ENCODE measurements at places on chromosomes 4 and X.

DNA sequence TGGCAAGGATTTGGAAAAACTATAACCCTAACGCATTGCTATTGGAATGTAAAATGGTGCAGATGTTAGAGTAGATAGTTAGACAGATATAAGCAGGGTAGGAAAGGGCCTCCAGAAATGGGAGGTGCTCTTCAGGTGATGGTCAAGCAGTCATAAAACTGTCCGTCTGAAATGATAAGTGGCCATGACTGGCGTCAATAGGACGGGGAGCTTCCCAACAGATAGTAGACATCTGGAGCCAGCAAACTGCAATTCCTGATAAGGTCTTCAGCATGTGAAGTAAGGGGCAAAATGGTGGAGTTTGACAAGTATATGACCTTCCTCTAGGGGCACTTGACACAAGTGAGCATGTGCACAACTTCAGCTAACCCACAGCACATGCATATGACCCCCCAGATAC, 250.4 kb downstream of the MAGEB5 start:
- no peak for DNase-seq

DNA sequence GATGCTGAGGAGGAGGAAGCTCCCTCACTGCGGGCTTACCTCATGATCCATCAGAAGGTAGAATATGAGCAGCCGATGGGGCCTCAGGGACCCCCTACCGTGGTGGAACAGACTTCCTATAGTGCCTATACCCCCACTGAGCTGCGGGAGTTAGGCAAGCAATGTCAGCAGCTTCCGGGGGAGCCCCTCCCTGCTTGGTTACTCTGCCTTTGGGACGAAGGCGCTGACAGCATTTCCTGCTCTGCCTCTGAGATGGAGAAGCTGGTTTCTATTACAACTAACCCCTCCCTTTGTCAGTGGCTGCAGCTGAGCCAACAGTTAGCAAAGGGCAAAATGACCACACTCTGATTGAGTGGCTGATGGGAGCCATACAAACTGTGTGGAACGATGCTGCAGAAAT, 430.7 kb downstream of the IDS start:
- DNase-seq, result no peak

DNA sequence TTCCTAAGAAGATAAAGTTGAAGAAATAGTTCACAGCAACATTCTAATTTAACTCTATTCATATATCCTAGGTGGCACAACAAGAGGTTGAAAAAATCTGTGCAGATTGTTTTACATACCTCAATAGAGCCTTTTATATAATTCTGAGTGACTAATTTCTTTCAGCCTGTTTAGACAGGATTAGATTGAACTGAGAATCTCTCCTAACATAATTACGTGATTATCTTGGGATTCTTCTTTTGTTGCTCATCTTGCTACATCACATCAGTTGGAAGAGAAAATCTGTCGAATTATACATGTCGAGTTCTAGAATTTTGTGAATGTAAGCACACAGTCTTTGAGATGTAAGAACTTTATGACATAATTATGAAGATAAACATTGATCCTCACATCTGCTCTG, 1873.7 kb upstream of the IGFBP7 start:
- DNase-seq, result no peak

DNA sequence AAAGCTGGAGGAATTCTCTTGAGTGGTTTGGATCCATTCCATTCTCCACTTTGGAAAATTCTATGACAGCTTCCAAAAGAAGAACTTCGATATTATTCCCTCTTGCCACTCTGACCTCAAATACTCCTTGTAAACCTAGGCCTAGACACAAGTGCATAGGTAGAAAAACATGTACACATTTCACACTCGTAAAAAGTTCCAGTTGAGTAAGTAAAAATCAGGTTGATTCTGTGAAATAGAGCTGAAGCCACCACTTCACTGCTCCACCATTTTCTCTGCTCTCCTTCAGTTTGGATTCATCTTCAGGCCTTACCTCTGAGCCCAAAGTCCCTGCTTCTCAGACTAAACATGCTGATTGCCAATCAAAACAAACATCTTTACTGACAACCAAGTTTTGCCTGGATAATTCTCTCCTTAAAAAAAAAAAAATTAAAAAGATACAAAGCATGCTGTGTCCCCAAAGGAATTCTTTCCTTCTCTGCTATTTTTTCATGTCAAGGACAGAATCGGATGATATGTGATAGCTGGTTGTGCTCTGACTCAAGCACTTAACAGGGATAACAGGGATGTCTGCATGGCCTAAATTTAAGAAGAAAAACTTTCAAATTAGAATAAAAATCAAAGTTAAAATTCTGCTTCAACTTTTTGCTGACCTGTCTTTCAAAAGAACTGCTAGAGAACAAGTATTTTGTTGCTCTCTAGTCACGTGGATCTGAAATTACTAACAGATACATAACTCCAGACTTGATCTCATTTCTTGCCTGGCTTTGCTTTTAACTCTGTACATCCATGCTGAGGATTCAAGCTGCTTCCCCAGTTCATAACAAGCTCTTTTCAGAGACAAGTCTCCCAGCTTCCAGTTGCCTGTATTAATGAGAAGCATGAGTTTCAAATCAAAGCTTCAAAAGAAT, 420.9 kb upstream of the INTU start:
- no peak for DNase-seq

DNA sequence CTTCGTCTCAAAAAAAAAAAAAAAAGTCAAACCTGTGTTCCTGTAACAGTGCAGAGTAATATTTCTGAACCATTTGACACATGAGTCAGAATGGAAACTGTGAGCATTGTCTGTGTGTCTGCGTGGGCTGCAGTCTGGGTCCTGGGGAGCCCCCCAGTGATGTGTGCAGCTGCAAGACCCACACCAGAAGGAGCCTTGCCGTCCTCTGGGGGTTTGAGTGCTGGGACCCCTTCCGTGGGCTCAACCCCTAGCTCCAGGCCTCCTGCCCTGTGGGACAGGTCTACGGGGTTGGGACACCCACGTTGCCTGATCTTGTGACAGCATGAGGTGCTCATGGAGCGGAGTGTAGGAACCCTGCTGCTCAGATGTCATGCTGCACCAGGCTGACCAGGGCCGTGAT, 43.7 kb downstream of the DDX3X start:
- DNase-seq, result no peak

DNA sequence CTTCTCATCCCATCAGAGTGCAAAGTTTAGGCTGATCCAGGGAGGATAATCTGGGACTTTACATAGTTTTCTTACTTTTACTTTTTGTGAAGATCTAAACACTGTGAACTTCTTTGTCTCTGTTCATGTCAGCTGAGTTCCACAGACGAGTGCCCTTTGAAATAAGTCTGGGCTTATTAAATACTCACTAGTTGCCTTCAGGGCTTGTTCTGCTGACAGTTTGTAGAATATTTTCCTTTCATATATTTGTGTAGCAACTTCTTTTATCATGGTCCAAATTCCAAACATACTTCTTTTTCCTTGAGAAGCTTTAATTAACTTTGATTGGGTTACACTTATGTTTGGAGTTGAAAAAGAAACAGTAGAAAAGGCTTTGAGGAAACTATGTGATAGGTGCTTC, 109.6 kb downstream of the SH2D1A start:
- no peak for DNase-seq

GRCh38 chr4:131584587-131584986, 1564.5 kb upstream of the PCDH10 start:
- DNase-seq, result no peak

- no peak for DNase-seq
Measured at GRCh38 chr4:150540959-150541360, 41.0 kb upstream of the MAB21L2 start.

GRCh38 chrX:23403849-23404248, 69.2 kb downstream of the PTCHD1 start:
- DNase-seq, result no peak

DNA sequence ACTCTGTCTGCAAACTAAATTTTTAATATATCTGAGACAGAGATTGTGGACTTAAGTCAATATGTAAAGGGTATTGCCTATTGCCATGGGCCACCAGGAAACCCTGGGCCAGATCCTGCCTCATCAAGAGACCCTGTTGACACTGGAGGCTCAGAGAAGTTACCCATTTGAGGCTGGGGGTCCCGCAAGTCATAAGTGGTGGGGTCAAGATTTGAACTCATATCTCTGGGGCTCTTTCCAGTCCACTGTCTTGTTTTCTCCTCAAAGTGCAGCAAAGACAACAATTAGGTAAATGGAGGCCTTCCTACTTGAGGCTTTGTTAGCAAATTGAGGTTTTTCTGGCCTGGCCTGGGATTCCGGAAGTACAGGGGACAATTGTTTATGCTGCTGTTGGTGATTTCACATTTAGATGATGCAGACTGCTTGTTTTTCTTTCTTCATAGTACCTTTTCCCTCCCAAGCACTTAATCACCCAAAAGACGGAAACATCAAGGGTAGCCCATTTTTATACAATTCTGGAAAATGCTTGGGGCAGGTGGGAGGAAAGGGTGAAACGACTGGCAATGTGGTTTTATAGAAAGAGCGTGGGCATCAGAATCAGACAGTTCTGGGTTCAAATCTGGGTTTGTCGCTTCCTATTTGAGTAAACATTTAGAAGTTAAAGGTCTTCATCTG, 160.0 kb downstream of the SMIM20 start:
- no peak for DNase-seq

GRCh38 chr4:174626342-174627008, 104.2 kb upstream of the HPGD start:
- DNase-seq, result no peak

- no peak for DNase-seq
Measured at GRCh38 chr4:98586962-98587354, 71.5 kb downstream of the TSPAN5 start.

GRCh38 chr4:38319456-38320342, 344.3 kb upstream of the KLF3 start:
- DNase-seq, result peak; percentile 59

DNA sequence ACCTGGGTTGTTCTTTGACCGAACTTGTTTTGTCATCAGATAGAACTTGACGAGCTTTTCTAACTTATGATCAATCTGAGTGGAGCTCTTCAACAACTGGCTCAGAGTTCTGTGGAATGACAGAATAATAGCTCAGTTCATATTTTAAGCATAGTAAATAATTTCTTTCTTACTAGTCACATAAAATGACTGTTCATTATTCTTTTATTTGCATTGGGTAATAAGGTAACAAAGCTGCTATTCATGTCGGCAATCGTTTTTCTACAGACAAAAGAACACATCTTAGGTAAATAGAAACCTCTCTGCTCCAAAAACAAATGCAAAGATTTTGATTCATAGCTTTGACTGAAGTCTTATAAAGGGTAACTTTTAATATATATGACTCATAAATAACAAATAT, 57.3 kb upstream of the CXCL8 start:
- DNase-seq, result no peak

DNA sequence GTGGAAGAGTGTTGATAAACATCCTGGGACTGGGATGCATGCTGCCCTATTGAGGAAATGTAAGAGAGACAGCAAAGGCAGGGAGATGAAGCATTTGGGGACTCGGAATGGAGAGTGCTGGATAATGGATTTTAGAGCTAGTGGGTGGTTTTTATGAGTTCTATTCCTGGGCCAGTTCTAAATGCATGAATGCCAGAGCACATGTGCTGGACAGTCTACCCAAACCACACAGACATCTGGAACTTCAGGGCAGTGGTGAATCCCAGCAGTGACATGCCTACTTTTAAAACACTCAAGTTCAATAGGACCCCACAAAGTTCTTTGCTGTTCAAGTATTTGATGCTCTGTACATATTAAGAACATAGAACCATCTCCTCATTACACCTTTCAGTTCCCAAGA, 133.9 kb downstream of the CBR4 start:
- no peak for DNase-seq

GRCh38 chr4:119748853-119749252, 120.2 kb upstream of the PDE5A start:
- DNase-seq, result no peak

DNA sequence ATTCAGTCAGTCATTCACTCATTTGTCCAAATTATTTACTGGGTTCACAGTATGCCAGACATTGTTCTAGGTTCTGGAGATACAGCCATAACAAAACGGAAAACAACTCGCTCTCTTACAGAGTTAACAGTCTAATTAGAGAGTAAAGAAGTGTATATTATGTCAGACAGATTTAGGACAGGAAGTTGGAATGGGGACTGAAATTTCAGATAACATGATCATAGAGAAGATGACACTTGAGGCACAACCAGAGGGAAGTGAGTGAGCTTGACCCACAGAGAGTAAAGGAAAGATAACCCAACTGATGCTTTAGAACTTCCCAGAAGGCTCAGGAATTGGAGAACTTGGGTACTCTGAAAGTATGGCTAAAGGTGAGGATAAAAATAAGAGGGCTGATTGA, 139.4 kb downstream of the ZAR1 start:
- DNase-seq, result no peak

- DNase-seq, result no peak
Measured at GRCh38 chr4:109119852-109120251, 182.6 kb downstream of the COL25A1 start.

GRCh38 chr4:88814043-88814617, 116.5 kb upstream of the NAP1L5 start:
- no peak for DNase-seq

DNA sequence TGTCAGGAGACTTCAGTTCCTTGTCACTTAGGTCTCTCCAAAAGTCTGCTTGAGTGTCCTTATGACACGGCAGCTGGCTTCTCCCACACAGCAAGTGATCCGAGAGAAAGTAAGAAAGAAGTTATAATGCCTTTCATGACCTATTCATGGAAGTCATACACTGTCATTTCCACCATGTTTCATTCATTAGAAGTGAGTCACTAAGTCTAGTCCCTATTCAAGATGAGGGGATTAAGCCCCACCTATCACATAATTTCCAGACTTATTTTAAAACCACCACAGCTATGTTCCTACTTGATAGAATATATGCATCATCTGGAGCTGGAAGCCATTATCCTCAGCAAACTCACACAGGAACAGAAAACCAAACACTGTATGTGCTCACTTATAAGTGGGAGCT, 25.2 kb upstream of the COL25A1 start:
- no peak for DNase-seq

- peak; percentile 11 for DNase-seq
Measured at GRCh38 chrX:12771445-12772069, 19.7 kb upstream of the PRPS2 start.

- no peak for DNase-seq
Measured at GRCh38 chr4:152162331-152162697, 373.6 kb downstream of the FBXW7 start.

GRCh38 chr4:2402941-2403340, 15.5 kb downstream of the ZFYVE28 start:
- no peak for DNase-seq

- DNase-seq, result no peak
Measured at GRCh38 chrX:39693298-39693697, 404.5 kb downstream of the BCOR start.

GRCh38 chrX:134548257-134549201, 88.6 kb downstream of the HPRT1 start:
- DNase-seq, result no peak

DNA sequence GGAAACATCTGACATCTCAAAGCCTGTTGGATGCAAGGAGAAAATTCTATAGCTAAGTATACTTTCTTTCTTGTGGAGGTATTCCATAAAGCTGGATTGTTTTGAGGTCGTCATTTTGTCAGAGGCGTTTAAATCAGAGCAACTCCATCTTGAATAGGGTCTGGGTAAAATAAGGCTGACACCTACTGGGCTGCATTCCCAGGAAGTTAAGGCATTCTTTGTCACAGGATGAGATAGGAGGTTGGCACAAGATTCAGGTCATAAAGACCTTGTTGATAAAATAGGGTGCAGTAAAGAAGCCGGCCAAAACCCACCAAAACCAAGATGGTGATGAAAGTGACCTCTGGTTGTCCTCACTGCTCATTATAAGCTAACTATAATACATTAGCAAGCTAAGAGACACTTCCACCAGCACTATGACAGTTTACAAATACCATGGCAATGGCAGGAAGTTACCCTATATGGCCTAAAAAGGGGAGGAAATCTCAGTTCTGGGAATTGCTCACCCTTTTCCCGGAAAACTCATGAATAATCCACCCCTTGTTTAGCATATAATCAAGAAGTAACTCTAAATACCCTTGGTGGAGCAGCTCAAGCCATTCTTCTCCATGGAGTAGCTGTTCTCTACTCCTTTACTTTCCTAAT, 11.9 kb downstream of the HSD17B13 start:
- no peak for DNase-seq

All from activated CD8-positive, alpha-beta memory T cell treated with anti-CD3 and anti-CD28 coated beads for 1 hour (primary cell).